ENCODE measurements at places on chromosomes 7 and 10.
A peak's percentile ranks its signal among the peaks of the same experiment; 100 is the strongest.

- no peak for DNase-seq
These were observed 371.5 kb upstream of the MTPN start for GRCh38 chr7:136348542-136349192.

DNA sequence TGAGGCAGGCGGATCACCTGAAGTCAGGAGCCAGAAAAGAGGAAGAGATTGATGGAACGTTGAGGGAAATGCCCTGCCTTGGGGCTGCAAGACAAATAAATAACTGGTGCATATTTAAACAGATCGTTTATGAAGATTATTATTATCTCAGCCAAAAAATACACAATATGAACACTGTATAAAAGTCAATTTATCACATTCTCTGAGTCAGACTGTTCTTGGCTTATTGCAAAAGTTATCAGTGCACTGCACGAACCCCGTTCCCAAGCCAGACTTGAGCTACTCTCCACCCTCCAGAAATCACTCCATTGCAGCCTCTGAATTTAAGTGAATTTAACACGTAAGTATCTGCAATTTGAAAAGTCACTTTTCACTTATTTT lies 1.6 kb downstream of the DNMBP start:
- DNase-seq = no peak

- no peak for DNase-seq
These were observed 26.3 kb upstream of the ADGRA1 start for GRCh38 chr10:133061296-133062038.

DNA sequence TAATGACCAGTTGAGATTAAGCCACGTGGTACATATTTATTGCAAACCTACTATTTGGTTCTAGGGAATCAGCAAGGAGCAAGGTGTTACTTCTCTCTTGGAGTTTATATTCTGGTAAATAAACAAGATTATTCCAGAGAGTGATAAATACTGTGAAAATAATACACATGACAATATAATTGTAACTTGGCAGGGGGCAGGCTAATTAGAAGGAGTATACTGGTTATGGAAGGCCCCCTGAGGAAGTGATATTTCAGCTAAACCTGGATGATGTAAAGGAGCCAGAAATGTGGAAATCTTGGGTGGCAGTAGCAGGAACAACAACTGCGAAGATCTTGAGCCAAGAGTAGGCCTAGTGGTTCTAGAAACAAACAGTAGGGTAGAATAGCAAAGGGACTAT lies 111.8 kb downstream of the SDK1 start:
- no peak for DNase-seq

DNA sequence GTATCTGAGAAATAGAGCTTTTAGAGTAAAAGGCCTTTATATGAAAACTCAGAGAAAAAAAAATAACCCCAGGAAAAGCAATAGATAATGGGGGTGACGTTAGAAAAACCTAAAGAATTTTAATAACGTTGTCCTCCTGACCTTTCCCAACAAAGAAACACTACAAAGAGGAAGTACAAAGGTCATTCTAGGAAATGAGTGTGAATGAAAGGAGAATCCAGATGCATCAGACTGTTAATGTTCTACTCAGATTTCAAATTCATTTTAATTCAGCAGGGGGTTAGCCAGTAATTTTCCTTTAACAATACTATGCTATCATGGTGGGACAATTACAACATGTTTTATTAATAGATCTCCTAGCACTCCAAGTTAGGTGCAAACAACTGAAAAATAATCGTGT lies 73.8 kb upstream of the CDK1 start:
- no peak for DNase-seq

DNA sequence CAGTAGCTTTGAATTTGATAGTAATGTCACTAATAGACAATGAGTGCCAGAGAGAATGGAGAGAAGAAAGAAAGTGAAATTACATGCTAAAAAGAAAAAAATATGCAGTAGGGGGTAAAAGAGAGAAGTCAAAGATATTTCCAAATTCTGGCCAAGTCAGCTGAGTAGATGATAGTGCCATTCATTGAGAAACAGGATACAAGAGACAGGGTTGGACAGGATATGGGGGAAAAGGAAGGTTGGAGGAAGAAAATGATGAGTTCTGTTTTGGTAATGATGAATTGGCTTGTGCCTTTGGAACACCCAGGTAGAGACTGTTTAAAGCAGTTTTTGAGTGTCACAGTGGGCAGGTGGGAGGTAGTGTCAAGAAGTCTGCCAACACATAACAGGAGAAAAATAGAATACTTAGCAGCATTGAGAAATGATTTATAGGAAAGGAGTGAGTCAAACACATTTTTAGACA lies 78.3 kb downstream of the LRRC17 start:
- DNase-seq = no peak

DNA sequence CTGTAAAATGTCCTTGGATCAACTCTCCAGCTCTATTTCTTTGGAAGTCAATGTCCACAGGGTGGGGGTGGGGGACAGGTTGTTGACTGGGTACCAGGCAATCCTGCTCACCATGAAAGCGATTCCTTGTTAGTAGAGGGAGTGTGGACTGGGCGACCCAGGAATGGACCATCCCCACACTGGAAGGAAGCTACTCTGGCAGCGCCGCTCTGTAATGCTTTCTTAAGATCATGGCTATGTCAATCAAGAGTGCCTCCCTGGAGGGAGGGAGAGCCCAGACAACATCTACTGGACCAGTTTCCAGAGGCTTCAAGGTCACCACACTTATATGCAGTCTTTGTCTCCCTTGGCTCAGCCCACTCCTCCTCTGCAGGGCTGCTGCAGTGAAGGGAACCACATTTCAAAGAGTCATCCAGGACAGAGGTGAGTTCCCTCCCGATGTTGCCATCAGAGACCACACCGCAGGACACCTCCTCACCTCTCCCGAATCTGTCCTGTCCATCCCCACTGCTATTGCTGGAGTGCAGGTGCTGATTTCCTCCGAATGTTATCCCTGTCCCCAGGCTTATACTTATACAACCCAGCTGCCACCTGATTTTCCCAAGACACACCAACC lies 6.9 kb downstream of the GIMAP5 start:
- no peak for DNase-seq

DNA sequence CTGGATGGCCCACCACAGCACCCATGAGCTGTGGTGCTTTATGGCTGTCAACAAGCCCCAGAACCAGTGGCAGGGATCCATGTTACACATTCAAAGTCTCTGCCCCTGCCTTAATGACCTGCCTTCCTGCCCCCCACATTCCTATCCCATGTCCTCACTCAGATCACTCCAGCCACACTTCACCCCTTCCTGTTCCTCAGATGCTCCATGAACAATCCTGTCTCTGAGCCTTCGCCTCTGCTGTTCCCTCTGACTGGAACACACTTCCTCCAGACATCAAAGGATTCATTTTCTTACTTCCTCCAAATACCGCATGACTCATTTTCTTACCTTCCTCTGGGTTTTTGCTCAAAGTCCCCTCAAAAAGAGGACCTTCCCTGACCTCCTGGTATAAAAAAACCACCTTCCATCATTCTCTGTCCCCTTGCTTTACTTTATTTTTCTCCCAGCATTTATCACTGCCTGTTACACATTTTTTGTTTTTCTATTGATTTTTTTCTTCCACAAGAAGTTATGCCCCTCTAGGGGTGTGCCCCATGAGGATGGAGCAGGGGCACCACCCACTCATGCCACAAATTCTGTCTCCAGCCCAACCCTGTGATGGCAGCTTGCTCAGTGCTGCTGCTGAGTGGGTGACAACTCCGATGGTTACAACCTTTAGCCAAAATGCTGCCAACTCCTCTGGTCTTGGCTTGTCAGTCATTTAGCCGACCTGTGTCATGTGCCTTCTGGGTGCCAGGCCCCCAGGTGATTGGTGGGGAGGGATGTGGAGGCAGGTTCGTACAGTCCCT lies 18.2 kb downstream of the COL13A1 start:
- no peak for DNase-seq

DNA sequence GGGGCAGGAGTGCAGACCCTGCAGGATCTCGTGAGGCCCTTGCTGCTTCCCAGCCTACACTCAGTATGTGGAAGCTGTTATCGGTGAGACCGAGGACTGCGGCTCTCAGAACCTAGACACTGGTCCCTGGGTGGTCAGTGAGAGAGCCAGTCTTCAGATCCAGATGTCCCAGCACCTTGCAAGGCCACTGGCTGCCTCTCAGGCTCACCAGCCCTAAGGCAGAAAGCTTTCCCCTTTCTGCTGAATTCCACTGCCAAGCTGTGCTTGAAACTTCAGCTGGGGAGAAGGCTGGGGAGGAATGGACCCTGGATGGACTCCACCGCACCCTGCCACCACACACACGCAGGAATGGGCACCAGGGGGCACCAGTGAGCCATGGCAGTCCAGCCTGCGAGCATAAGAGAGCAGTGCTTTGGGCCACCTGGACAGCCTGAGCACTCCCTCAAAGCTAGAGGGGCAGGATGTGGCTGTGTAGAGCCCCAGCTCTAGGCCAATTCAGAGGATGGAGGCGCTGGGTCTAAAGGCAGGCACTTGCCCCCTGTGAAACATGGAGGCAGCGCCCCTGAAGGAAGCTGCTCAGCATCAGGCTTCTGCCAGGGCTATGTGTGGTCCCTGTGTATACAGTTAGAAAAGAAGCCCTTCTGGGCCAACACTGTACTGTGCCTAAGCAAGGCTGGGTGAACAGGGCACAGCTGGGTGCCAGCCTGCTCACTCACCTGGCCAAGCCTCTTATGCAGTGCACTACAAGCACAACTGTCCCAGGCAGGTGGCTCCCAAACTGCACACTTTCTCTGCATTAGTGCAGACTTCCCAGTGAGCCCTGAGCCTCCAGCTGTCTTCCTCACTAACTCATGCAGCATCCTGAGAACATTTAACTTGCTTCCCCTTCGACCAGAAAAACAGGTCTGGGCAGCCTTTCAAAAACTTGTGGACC lies 21.6 kb downstream of the TMEM72 start:
- DNase-seq = peak; percentile 62

- DNase-seq = no peak
These were observed 356.0 kb downstream of the INHBA start for GRCh38 chr7:41346878-41347277.

DNA sequence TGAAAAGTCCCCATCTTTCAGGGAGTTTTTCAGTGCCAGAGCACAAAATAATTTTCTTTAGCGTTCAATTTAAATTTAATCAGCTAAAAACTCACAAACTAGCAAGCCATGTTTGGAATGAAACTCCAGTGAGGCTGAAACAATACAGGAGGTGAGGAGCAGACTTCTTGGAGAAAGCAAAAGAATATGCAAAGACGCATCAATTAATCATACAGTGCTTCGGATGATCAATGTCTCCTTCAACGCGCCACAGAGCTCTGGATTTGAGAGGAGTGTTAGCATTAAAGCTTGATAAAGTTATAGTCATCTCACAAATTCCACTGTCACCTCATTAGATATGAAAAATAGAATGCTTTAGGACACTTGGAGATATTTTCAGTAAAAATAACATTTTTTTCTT lies 248.0 kb downstream of the WDR11 start:
- DNase-seq = no peak

GRCh38 chr7:152176797-152177196 lies 151.3 kb downstream of the GALNT11 start:
- no peak for DNase-seq

- DNase-seq = no peak
These were observed 188.1 kb downstream of the TCF7L2 start for GRCh38 chr10:113137941-113138685.

GRCh38 chr7:111199643-111200042 lies 108.7 kb downstream of the LRRN3 start:
- DNase-seq = no peak

DNA sequence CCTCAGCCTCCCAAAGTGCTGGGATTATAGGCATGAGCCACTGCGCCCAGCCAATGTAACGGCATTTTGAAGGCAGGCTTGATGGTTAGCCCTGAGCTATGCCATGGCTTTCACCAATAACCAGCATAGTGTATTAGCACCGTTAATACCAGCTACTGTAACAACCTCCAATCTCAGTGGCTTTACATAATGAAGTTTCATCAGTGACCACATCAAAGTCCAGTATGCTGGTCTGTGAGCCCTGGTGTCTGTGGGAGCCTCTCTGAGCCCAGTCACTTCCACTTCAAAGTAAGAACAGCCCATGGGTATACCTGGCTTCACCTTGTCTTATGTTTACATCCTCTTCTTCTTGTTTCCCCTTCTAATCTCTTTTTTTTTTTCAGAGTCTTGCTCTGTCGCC lies 11.6 kb upstream of the ZDHHC4 start:
- no peak for DNase-seq

DNA sequence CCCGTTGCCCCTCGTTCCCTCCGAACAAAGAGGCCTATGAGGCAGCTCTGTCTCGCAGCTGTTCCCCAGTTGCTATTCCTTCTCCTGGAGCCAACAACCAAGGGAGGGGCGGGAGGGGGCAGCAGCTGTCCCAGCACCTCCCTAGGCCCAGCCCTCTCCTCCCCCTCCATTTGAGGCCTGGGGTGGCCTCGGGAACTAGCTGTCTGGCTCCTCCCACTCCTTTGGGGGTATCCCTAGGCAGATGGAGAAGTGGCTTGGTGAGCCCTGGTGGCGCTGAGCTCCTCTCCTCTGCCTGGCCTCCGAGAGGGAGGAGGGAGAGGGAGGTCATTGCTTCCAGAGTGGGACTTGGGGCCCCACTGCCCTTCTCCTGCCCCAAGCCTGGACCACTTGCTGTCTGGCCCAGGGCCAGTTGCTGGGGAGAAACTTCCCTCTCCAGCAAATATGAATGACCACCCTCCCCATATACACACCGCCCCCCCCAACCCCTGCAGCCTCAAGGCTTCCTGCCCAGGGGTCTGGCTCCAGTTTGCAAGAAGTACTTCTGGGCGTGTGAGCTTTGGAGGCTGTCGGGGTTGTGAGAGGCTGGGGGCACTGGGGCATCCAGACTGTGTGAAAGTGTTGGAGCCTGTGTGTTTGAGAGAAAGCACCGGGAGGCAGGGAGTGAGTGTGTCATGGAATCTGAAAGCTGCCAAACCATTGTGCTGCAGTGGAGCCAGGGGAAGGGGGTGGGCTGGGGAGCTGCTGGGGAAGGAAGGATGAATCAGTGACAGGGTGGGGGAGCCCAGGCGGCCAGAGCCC lies 3.1 kb downstream of the FLNC start:
- no peak for DNase-seq

DNA sequence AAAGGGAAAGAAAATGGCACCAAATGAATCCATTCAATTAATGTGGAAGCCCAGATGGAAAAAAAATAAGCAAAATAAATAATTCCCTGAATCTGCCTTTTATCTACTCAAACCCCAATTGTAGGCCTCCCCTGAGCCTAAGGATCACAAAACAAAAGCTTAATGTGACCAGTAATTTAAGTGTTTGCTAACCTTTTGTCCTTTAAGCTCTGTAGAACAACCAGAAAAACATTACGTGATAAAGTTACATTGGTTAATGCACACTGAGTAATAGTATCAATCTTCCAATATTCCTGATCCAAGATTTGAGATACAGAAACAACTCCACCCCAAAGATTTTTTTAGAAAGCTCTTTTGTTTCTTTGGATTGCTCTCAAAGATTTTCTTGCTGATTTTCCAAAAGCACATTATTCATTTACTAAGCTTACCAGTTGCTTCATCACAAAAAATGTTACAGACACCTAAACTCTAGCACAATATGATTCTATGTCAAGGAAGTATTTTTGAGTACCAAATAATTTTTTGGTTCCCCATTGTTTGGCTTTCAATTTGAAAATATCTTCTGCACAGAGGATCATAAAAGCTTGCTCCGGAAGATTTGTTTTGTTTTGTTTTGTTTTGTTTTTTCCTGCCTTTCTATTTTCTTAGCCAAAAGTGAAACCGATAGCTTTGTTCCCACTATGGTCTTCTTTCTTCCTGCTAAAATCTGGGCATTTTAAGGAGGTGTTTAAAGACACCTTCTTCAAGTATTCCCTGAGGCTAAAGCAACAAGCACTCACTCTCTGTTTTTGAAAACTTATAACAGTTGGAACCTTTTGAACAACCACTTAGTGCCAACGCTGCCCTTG lies 54.2 kb downstream of the TRIL start:
- DNase-seq = no peak

Measured in stimulated activated CD4-positive, alpha-beta T cell treated with anti-CD3 and anti-CD28 coated beads, Interleukin-4, amount 100 ng/mL, for 4 hours (primary cell).